ENCODE measurements at places on chromosomes 1 and 21. TPM values are rescaled to one million over a fixed set of nuclear protein-coding genes. Genes with fewer than 3 reads are reported as not detected.

DNA sequence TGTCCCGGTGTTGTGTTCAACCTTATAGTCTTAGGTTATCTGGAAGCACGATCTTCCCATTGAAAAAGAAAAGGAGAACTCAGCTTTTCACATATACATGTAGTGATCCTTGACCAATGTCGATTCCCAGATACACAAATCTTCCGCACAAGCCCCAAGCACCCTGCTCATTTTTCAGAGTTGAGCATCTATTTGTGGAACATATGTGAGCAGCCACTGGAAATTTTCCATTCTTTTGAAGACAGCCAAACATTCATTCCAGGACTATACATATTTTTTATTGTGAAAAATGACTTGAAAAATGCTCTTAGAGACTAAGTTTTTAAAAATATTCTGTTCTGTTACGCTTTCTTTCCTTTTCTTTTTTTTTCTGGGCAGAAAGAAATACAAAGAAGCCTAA is 371.9 kb downstream of the RGS7 start:
- no peaks in the 10 kb centered on the region for H3K27me3 ChIP-seq
- DNase-seq, result no peak
- H3K27ac ChIP-seq, result no peak overlapping the region
- no peak overlapping the region for H3K4me3 ChIP-seq
- H3K36me3 ChIP-seq, result no peaks in the 10 kb centered on the region

GRCh38 chr1:232766904-232767303 is 38.3 kb upstream of the MAP10 start:
- peaks cover 3% of the 10 kb centered on the region for H3K4me1 ChIP-seq
- H3K36me3 ChIP-seq, result peaks cover 4% of the 10 kb centered on the region
- DNase-seq, result no peak
- H3K27ac ChIP-seq, result no peak overlapping the region
- no peak overlapping the region for H3K4me3 ChIP-seq
- peaks cover 19% of the 10 kb centered on the region for H3K27me3 ChIP-seq

DNA sequence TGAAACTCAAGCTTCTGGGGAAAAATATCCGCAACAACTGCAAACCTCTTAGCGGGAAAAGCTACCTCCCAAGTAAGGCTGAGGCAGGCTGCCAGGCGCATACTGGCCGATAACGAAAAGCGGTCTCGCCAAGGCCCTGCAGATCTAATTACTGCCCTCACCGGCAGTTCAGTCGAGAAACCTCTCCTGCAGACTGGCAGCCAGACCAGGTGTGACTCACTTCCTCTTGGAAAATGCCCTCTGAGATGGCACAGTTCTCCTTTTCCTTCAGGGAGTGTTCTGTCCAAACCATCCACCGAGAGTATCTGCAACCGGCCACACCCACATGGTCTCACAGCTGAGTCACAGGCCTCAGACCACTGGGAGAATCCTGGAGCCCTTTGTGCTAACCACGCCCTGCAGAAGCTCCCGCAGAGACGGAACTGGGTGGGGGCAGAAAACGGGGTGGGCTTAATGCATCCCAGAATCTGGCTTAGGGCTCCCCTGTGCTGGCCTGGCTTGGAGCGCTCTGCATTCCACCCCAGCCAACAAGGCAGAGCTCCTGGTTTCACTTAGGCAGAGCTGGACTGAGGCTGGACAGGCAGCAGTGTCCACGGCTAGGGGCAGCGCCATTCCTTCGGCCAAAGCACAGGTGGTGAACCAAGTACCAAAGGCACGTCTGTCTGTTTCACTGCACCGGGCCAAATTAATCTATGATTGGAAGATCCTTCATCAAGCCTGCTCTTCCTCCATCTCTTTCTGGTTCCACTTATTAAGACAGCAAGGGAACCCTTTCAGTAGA is 1.2 kb downstream of the S100A10 start:
- H3K4me3 ChIP-seq, result peak overlapping the region; percentile 96
- H3K27me3 ChIP-seq, result no peaks in the 10 kb centered on the region
- H3K27ac ChIP-seq, result peak overlapping the region; percentile 96
- H3K4me1 ChIP-seq, result peaks cover 53% of the 10 kb centered on the region

DNA sequence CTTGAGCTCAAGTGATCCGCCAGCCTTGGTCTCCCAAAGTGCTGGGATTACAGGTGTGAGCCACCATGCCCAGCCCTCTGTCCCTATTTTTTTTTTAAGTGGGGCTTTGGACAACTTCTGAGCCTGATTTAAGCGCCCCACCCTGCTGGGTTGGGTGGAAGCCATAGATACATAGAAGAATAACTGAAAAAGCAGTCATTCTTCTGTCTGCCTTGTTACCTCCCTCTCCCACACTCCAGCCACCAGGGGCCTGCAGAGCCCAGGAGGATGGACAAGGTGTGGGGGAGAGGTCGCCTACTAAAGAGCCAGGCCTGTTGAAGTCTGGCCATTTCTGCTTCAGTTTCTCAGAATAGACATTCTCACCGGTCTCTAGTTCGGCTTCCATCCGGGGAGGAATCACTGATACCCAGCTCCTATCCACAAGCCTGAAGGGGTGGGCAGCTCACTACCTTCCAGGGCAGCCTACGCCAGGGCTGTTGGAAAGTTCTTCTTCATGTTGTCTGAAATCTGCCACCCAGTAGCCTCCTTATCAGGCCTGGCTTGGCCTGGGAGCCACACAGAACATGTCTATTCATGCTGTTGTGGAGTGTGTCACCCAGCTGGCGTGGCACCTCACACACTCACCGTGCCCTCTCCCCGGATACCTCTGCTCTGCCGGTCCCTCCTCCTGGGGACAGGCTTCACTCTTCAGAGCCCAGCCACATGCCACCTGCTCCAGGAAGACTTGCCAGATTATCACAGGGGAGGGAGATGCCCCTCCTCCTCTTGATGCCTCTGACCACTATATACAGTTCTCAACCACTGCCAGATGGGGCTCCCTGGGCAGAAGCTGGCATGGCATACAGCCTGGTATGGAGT is 27.7 kb downstream of the KNCN start:
- peaks cover 9% of the 10 kb centered on the region for H3K36me3 ChIP-seq
- H3K4me3 ChIP-seq, result no peak overlapping the region
- peaks cover 53% of the 10 kb centered on the region for H3K27me3 ChIP-seq
- DNase-seq, result no peak
- peaks cover 14% of the 10 kb centered on the region for H3K4me1 ChIP-seq

The SLC1A7 gene
- not detected for total RNA-seq

The CDKN2C gene
- 7.7 TPM for total RNA-seq

The TRABD2B gene
- total RNA-seq, result not detected
